ENCODE measurements at places on chromosomes 5 and 9.

GRCh38 chr5:36657563-36657995, 51.2 kb downstream of the SLC1A3 start:
- no peak for DNase-seq

GRCh38 chr5:148746826-148747535, 79.4 kb upstream of the ADRB2 start:
- DNase-seq, result no peak

- no peak for DNase-seq
Measured at GRCh38 chr9:11933926-11934325, 759.3 kb upstream of the TYRP1 start.

- DNase-seq, result no peak
Measured at GRCh38 chr5:96875791-96876291, 459 bp upstream of the ERAP2 start.

DNA sequence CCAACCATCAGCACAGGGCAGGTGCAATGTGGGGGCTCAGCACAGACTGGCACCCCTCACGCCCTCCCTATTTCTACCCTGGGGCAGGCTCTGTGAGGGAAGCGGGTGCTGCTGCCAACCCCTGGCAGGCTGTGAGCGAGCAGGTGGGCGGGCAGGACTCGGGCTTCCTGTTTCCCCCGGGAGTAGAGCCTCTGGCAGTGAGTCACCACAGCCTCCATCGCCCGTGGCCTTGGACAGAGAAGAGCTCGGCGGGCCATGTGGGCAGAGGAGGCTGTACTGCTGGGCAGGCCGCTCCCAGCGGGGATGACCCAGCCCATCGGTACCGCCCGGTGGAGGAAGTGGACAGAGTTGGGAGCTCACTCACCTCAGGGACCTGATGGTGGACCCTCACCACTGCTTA, 16.6 kb downstream of the KCNT1 start:
- no peak for DNase-seq

- no peak for DNase-seq
Measured at GRCh38 chr5:78399116-78399515, 38.7 kb downstream of the SCAMP1 start.

- no peak for DNase-seq
Measured at GRCh38 chr9:76592091-76592973, 133.3 kb downstream of the GCNT1 start.

GRCh38 chr5:123906698-123907295, 394.8 kb downstream of the CSNK1G3 start:
- no peak for DNase-seq

- no peak for DNase-seq
Measured at GRCh38 chr5:165497707-165498106, 1992.3 kb downstream of the MAT2B start.

- no peak for DNase-seq
Measured at GRCh38 chr5:152329761-152330283, 75.3 kb downstream of the NMUR2 start.

DNA sequence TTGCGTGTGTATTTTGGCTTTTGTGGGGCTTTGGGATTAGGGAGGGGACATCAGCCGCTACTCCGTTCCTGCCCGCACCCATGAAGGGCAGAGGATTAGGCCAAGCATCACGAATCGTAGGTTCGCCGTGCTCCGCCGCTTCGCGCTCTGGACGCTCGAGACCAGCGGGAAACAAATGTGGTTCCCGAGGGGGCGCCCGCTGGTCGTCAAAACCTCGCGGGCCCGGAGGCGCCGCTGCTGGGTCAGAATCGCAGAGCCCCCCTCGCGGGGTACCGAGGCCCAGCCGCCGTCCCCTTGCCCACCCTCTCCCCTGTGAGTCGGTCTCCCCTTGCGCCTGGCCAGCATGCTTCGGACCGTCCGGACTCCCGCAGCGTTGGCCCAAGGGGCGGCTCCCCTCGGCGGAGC, 2.3 kb upstream of the PAX5 start:
- no peak for DNase-seq

GRCh38 chr5:100697970-100698369, 162.8 kb downstream of the FAM174A start:
- DNase-seq, result no peak

GRCh38 chr5:56803025-56803424, 12.3 kb upstream of the MAP3K1 start:
- no peak for DNase-seq

DNA sequence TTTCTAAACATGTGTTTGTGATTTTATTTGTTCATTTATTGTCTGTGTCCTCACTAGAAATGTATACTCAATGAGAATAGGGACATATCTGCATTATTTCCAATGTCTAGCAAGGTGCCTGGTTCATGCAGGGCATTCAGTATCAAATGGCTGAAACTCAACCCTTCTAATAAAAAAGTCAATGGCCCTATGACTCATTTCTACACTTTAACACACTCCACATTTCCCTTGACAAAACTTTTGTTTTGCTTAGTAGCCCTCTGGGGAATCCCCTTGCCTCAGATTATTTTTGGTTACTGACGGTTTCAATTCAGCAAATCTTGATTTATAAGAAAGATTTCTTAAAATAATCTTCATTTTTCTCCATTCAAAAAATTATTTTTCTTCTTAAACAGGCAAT, 206.0 kb upstream of the DMRTA1 start:
- DNase-seq, result no peak

DNA sequence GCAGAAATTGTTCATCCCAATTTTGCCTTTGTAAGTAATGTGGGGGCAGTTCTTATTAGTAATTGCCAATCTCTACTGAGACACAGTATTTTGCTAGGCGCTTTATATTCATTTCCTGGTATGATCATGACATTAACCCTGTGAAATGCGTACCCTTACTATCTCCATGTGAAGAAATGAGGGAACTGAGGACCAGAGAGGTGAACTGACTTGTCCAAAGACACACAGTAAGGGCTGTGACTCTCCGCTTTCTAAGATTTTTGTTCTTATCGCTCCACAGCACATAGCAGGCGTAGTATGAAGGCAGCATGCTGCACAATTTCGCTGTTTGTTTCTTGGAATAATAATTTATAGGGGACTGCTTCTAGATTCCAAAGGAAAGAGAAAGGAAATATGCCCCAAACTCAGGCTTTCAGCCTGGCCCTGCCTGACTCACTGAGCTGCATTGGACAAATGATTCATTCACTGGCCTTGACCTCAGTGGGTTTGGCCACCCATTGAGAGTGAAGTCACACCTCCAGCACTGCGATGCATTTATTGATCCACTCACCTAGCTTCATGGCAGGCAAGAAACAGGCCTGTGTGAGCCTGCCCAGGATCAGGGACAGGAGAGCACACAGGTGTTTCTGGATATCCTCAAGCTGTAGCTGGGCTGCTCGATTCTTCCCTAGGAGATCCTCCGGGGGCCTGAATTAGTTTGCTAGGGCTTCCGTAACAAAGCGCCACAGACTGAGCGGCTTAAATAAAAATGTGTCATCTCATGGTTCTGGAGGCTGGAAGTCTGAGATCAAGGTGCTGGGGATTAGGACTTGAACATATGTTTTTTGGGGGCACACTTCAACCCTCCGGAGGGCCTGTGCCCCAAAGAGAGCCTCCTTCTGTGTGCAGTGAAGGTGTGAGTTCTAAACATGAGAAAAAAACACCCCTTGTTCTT, 7.2 kb upstream of the DUSP1 start:
- no peak for DNase-seq

DNA sequence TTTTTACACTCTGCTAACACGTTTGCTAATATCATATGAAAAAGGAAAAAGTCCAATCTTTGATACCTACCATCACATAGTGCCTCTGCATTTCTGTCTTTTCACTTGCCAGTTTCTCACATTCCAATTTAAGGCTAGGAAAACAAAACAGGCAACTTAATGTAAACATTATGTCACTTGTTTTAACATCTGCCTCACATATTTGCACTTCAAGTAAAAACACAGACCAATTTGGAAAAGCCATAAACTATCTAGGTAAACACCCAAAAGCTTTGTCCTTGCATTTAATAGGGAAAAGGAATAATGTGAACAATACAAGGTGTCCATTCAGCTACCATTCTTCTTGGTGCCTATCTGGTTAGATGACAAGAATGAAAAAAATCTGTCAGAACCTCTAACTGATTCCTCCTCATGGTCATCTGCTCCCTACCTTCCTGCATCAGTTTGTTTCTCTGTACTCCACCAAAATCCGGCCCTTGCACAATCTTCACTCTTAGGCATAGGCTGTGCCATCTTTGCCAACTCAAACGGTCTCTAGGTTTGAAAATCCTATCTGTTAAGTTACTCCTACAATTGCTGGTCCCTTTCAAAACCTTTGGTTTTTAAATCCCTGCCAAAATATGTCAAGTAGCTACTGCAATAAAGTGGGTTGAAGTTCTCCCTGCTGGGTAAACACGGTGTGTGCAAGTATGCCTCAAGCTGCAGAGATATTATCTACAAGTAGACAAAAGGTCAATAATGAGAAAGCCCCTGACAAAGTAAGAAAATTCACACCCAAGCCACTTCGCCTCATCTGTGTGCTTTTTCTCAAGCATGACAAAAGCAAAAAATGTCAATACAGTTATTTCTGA, 3.4 kb downstream of the TLE1 start:
- DNase-seq, result no peak

GRCh38 chr5:169039592-169039991, 261.3 kb downstream of the SLIT3 start:
- no peak for DNase-seq

GRCh38 chr9:29575219-29575618, 2001.9 kb upstream of the C9orf72 start:
- no peak for DNase-seq

- DNase-seq, result no peak
Measured at GRCh38 chr9:81825846-81826516, 102.2 kb upstream of the SPATA31D4 start.

DNA sequence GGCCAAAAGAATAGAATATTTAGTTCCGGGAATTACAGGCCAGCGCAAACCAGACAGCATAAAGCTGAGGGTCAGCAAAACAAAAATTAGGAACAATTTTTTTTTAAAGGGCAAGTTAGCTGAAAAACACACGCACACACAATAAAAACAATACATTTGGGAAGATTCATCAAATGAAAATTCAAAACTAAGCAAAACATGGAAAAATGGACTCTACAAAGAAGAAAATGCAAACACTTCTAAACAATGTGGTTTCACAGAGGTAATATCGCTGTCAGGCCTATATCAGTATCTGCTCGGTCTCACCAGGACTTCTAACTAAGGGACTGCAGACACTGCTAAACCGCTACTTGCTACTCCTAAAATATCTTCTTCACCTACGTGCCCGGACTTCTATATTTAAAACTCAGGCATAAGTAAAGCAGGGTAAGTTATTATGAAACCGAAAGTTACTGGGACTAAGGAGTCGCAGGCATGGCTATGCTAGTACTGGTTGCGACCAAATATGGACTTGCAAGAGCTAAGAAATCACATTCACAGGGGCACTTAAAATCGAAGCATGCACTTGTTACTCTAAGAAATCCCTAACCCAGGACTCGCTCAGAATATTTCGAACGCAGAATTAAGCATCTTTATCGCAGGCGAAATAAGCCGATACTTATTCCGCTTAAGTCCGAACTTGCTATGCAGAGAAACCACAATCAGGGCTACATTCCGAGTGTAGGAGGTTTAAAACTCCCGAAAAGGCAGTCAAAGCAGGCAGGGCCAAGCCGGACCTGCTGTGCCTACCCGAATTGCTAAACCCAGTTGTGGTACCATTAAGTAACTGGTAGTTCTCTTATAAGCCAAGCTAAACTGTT, 2.3 kb downstream of the ANXA2R start:
- no peak for DNase-seq

Data from NCI-H345 (cell line).